NCI-H460 (cell line): ENCODE measurements at places on chromosomes 1 and 21. TPM values are rescaled to one million over a fixed set of nuclear protein-coding genes. Genes with fewer than 3 reads are reported as not detected.

DNA sequence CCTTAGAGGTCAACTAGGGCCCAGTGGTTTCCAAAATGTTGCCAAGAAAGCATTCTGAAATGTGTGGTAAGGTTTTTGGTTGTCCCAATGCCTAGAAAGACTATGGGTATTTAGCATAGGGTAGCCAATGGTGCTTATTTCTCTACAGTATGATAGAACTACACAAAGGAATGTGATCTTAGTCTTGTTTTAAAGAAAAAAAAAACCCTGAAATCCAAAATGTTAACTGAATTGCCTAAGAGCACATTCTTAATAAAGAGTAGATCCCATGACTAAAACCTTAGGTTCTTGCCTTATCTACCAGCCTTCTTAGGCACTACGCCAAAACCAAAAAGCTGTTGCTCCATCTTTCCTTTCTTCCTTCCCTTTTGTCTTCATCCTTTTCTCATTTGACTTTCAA lies 428.2 kb downstream of the MRPL39 start:
- DNase-seq, result no peak

GRCh38 chr1:85596947-85597346 lies 16.4 kb downstream of the CCN1 start:
- no peak for DNase-seq

DNA sequence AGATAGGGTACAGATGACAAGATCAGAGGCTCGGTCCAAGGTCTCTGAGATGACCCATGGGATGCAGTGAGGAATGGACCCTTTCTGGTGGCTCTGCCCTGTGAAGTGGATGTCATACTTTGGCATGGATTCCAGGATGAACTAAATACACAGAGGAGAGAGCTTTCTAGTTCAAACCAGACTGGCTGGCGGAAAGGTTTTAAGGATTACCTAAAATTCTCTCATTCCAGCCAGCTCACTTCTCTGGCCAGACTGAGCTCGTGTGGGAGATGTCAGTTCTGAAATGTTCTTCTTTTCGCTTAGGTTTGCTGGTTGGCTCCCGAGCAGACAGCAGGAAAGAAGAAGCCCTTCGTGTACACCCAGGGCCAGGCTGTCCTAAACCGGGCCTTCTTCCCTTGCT lies 6.2 kb downstream of the RNPEP start:
- DNase-seq, result no peak

DNA sequence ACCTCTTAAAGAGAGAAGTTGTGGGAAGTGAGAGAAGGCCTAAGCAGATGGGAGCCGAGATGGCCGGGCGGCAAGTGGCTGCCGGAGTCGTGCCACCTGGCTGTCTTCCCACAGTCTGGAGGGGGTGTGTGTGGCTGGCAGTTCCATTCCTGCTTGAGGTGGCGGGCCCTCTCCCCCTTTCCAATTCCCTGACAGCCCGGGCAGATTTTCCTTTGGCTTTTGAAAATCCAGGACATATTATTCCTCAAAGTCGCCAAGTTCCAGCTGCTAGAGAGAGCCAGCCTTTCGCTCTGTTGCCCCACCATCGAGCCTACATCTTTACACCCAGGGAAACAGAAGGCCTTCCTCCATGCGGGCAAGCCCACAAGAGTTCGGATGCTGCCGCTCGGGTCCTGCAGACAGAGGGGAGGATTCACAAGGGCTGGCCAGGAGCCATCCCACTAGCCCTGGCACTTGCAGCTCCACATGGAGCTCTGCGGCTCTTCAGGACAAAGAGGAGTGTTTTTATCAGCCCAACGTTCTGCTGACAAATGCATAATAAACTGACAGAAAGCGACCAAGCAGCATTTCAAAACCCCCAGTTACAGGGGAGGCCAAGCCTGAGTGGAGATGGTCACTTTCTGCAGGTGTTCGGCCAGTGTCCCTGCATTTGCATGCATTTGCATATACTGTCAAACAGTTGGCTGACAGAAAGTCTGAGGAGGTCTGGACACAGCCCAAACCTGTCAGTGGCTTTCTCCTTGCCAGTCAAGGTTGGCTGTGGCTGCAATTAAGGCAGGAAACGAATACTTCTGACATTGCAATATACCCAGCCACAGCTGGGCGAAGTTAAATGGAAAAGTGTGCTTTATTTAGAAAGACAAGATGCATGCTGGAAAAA lies 45.9 kb downstream of the OLIG1 start:
- DNase-seq, result no peak

DNA sequence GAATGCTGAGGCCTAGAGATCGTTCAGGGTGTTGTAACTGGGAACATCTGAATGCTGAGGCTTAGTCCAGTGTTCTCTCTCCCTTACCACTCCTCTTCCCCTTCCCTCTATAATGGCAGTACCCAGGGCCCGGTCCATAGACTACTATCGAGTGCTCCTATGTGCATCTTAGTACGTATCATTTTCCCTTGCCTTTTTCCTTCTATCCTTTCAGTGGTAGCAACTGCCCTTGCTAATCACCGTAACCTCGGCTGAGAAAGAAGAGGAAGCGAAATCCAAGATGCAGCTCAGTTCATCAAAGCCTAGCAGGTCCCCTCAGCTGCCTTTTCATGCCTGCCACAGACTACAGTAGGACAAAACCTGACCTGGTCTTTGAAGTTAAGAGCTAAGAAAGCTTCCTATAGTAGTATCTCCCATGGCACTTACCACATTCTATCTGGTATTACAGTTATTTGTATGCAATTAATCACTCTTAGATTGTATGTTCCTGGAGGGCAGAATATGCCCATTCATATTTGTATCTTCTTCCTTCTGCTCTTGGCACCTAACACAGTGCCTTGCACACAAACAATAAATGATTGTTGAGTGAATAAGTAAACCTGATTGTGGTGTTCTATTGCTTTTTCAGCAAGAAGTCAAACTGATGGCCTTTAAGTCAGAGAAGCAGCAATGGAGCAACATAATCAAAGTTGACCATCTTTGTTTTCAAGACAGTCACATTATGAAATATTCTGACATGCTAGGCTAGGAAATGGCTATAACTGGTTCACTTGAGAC lies 22.4 kb downstream of the CNIH4 start:
- no peak for DNase-seq

DNA sequence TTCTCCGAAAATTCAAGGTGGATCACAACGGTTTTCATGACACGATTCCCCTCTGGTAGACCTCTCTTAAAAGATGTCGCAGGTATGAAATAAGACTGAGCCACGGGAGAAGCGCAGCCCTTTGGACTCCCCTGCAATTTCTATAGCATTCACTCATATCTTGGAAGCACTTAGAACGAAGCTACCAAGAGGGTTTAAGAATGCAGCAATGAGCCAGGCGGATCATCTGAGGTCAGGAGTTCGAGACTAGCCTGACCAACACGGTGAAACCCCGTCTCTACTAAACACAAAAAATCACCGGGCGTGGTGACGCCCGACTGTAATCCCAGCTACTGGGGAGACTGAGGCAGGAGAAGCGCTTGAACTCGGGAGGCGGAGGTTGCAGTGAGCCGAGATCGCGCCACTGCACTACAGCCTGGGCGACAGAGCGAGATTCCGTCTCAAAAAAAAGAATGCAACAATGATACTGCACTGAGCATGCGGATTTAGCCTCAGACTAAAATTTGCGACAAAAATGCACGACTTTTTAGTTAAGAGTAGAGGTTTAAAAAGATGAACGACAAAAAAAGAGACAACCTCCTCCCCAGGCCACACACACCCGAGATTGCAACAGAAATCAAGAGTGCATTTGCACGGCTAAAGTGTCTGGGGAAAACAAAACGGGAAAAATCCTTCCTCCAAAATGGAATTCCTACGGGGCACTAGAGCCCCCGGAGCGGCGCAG lies 743 bp downstream of the TOMM20 start:
- no peak for DNase-seq

- DNase-seq, result no peak
Observed at GRCh38 chr1:181099152-181100014, 10.9 kb downstream of the IER5 start.

DNA sequence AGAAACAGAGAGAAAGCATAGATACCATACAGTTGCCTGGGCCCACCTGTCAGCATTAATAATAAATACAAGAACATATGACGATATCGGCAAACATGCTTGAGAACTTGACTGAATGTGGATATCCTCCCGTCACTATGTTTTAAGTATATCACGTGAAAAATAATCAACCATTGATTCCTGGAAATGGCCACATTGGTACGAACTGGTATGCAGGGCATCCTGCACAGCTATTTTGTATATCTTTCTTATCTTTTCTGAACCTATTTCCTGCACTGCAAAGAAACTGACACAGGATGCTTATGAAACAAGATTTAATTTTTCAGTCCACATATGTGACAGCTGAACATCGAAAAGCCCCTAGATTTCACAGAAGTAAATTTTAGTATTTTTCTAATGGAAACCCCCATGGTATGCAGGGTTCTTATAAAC lies 22.8 kb upstream of the RGS1 start:
- DNase-seq, result no peak

DNA sequence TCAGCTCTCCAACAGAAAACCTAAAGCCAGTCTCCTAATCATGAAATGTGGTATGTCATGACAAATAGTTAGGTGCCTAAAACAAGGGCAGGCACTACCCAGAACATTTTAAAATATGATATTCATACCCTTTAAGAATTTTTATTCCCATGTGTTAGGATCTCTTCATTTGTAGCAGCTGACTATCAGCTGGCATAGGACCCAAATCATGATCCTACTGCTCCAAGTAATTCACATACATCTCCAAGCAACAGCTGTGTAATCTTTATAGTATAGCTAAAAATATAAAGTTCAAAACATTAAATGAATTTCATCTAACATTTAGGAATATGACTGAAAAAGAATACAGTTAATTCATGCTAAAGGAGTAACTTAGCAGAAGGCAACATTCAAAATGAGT lies 57.5 kb downstream of the ENAH start:
- no peak for DNase-seq

The CAMSAP2 gene
- 47.8 and 49.7 TPM in 2 replicates for total RNA-seq

GRCh38 chr1:202806845-202807450 lies 1.3 kb downstream of the KDM5B start:
- no peak for DNase-seq

GRCh38 chr1:219149953-219150352 lies 23.7 kb upstream of the LYPLAL1 start:
- DNase-seq, result no peak

- no peak for DNase-seq
Observed at GRCh38 chr1:229318056-229318455, 24.8 kb downstream of the CCSAP start.

DNA sequence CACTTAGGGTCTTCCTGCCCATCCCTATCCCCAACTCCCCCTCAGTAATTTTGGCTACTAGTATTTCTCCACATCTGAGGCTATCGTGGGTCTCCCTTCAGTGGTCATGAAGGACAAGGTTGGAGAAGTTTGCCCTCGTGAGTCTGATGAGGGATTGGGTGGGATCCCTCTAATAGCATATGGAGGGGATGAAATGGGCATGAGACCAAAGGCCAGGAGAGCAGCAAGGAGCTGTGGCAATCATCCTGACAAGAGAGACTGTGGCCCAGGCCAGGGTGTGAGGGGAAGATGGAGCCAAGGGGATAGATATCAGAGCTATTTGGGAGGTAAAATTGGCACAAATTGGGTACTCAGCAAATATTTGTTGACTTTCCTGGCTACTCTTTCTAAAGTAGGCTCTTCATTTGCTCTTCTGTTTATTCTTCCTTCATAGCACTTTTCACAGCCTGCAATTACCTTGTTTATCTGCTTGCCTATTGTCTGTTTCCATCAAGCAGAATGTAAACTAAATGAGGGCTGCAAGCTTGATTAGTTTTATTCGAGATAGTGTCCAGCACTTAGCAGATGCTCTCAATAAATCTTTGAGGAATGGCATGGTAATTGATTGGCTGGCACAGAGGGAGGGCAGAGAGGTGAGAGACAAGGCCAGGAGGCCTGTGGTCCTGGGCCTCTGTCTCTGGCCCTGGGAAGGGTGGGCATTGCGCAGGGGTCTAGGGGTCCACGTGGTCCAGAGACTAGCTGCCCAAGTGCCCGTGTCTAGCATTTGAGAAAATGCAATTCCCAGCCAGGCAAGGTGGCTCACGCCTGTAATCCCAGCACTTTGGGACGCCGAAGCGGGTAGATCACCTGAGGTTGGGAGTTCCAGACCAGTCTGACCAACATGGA lies 1.5 kb upstream of the PLK3 start:
- no peak for DNase-seq

GRCh38 chr1:230429067-230429735 lies 3.1 kb upstream of the PGBD5 start:
- DNase-seq, result no peak

The ANXA9 gene
- total RNA-seq, result 0.10 and 0.61 TPM in 2 replicates

DNA sequence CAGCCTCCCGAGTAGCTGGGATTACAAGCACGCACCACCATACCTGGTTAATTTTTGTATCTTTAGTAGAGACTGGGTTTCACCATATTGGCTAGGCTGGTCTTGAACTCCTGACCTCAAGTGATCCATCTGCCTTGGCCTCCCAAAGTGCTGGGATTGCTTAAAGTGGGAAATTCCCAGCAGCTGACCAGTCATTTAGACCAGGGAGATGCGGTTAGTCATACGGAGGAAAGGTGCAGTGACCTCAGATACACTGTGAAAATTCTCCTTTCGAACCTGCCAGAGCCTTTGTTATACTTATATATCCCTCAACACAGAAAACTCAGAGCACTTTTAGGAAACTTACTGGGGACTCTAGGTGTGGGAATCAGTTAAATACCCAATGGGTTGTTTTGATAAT lies 39.6 kb downstream of the MAP10 start:
- no peak for DNase-seq

- no peak for DNase-seq
Observed at GRCh38 chr1:39328586-39329121, 124.2 kb downstream of the MACF1 start.

- DNase-seq, result no peak
Observed at GRCh38 chr21:17386498-17386897, 126.3 kb upstream of the CXADR start.

DNA sequence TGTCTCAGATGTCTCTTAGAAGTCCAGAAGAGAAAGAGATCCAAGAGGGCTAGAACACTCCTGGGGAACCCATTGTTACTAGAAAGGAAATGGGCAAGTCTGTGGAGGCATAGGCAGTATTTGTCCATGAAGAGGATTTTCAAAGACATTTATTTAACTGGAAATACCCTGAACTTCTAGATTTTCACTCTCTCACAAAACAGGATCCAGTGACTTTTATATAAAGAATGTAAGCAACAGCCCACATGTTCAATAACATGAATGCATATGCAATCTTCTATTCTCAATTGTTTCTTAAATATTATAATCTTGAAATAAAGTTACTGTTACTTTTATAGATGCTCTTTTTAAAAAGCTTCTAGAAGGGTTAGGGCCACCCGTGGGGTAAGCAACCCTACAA lies 53.4 kb downstream of the TBX15 start:
- no peak for DNase-seq
